ENCODE measurements at places on chromosomes 5 and 9.

GRCh38 chr5:81269751-81270393 lies 31.5 kb upstream of the ZCCHC9 start:
- ATAC-seq, result no peak

- no peak for ATAC-seq
Observed at GRCh38 chr5:162752612-162753011, 684.8 kb upstream of the CCNG1 start.

DNA sequence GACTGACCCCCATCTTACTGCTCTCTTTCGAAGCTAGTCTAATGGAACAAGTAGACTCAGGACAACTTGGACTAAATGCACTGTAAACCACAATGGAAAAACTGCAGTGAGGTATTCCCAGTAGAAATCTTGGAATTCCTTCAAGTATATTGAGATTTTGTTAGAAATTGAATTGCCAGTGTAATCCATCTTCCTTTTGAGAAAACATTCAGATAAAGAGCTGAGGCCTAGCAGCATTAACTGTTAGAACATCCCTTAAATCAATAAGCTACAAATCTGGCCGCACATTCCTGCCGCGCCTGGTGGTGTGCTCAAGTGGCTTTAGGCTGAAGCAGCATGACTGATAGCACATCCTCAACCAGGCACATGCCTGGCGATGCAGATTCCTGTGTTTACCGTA lies 29.3 kb downstream of the PPIC start:
- no peak for ATAC-seq

DNA sequence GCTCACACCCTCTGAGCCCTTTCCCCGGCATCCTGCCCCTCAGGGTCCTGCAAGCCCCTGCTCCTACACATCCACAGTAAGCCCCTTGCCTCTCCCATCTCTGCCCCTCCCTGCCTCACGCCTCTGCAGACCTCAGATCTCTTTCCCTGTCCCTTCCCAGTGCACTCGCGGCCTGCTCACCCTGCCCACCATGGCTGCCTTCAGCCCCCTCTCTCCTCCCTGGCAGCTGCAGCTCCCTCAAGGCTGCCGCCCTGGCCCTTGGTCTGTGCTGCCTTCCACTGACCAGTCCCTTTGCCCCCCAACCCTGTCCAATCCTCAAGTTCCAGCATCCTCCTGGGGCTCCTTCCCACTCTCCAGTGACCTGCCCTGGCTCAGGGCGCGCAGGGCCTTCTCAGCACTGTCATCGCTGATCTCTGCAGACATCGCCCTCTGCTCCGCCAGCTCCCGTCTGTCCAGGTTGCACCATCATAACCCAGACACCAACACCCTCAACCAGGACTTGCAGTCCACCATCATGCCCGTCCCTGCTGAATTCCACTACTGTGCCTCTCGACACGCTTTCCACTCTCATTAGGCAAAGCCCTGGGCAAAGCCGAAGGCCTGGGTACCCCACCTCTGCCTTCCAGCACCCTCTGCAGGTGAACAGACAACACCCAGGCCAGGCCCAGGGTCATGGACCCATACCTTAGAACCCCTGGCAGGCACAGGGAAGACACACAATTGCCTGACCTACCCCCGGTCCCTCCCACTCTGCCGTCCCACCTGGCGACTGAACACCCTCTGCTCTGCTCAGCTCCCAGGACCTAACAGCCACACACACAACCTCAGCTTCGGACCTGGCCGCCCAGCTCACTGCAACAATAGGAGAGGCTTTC lies 97.8 kb upstream of the RUFY1 start:
- ATAC-seq, result no peak

- ATAC-seq, result no peak
Observed at GRCh38 chr9:108911820-108912219, 22.1 kb downstream of the ELP1 start.

GRCh38 chr9:13588151-13589033 lies 308.9 kb upstream of the MPDZ start:
- no peak for ATAC-seq

- no peak for ATAC-seq
Observed at GRCh38 chr9:38765101-38765500, 45.2 kb upstream of the FAM240B start.

- no peak for ATAC-seq
Observed at GRCh38 chr9:86764671-86765343, 182.5 kb downstream of the GAS1 start.

GRCh38 chr5:17805227-17805825 lies 171.1 kb downstream of the TAF11L14 start:
- ATAC-seq, result no peak

GRCh38 chr9:111630182-111630963 lies 761 bp upstream of the DNAJC25 start:
- peak; percentile 52 for ATAC-seq

GRCh38 chr5:8333977-8334376 lies 465.0 kb downstream of the MTRR start:
- ATAC-seq, result no peak
